ENCODE measurements at places on chromosomes 5 and 9. TPM values are rescaled to one million over a fixed set of nuclear protein-coding genes. Genes with fewer than 3 reads are reported as not detected.
A peak's percentile ranks its signal among the peaks of the same experiment; 100 is the strongest.

The BTNL8 gene
- total RNA-seq: not detected

- no peak for DNase-seq
Measured at GRCh38 chr9:137972988-137973470, 95.4 kb downstream of the CACNA1B start.

GRCh38 chr9:94213511-94214124, 45.5 kb upstream of the ZNF169 start:
- peak; percentile 54 for DNase-seq

- DNase-seq: no peak
Measured at GRCh38 chr9:128091571-128091970, 23.5 kb downstream of the SLC25A25 start.

The PLPP7 gene
- 9.8 TPM for total RNA-seq

The ADAMTSL2 gene
- 6.5 TPM for total RNA-seq

DNA sequence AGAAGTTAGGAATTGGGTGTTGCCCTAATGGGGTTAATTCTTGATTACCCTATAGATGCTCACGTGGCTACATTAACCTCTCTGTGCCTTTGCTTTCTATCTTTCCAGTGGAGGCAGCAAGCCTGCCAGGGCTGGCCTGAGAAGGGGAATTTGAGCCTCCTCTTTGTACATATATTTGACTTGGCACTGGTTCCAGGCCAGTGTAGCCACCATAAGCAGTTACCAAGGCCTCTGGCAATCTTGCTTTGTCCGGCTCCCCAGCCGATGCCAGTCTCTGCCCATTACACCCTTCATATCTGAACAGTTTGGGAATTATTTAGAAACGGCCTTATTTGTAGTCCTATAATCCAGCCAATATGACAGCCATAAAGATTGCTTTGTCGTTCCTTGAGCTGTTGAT, 58.6 kb upstream of the PPARGC1B start:
- DNase-seq: no peak

GRCh38 chr5:39464088-39464487, 39.3 kb upstream of the DAB2 start:
- DNase-seq: no peak

- no peak for DNase-seq
Measured at GRCh38 chr5:54251981-54252380, 58.4 kb downstream of the ARL15 start.

DNA sequence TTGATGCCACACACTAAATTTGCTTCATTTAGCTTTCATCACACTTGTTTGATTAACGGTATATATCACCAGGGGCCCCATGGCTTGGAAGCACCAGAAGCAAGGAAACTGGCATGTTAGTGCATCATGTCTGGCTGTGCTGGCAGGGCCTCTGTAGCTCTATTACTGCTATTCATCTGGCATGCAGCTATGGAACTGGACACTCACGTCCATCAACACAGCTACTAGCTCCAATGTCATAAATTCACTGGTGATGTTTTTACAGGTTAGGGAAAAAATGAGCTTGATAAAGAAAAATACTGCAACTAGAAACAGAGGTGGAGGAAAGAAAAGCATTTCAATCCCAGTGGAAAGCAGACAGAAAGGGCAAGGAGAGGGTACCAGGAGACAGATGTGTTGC, 343.2 kb downstream of the DEPDC1B start:
- DNase-seq: no peak

The NTRK2 gene
- total RNA-seq: 10.2 TPM

DNA sequence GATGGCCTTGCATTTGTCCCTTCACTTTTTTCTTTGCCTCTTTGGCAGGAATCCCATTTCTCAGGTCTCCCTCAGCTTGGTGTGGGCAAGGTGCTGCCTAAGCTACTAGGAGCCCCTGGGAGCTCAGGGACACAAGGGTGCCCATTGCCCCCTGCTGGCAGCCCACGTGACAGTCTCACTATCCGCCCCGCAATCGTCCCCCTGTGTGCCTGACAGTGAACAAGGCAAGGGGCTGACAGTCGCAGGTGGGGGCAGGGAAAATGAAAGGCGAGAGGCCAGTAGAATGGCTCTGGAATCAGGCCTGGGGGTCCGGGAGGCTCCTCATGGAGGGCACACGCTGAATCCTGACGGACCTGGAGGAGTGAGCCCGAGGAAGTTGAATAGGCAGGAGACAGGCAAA, 2.0 kb upstream of the PCDH12 start:
- no peak for DNase-seq

The MYMK gene
- total RNA-seq: not detected

DNA sequence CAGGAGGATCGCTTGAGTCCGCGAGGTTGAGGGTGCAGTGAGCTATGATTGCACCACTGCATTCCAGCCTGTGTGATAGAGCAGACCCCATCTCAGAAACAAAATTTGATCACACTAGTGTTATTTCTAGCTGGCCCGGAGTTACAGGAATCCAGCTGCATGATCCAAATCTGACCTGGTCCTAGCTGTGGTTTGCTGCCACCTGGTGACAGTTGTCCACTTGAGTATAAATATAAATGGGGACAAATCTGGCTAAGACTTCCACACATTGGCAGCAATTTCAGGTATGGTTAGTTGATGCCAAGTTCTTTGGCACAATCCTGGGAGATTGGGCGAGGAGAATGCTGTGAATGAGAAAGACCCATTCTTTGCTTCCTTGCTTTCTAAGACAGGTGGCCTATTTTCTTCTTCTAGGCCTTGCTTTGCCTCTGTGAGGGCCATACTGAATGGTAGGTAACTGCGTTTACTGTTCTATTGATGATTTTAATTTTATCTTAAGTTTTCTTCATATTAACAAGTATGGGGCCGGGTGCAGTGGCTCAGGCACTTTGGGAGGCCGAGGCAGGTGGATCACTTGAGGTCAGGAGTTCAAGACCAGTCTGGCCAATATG, 35.4 kb downstream of the UBE2R2 start:
- peak; percentile 52 for DNase-seq

The TSLP gene
- total RNA-seq: not detected

DNA sequence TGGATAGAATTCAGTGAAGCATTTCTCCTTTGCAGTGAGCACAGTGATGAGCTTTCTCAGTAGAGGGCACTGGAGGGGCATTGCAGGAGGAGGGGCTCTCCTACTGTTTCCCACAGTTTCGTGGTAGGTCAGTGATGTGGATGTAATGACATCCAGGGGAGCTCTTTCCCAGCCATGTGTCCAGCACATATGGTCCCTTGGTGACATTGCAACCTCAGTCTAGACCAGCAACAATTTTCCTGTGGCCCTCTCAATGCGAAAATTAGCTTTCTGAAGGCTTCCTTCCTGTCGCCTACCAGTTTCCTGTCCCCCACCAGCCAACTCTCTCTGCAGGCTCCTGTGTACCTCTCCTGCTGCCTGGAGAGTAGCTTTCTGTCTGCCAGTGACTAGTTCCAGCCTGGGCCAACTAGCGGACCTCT, 6.9 kb upstream of the PDCL start:
- DNase-seq: no peak

GRCh38 chr5:164475339-164475977, 970.0 kb downstream of the MAT2B start:
- no peak for DNase-seq

- no peak for DNase-seq
Measured at GRCh38 chr5:154721481-154722058, 33.6 kb upstream of the LARP1 start.

The PFN3 gene
- not detected for total RNA-seq

- no peak for DNase-seq
Measured at GRCh38 chr9:27599102-27599869, 26.0 kb upstream of the C9orf72 start.

DNA sequence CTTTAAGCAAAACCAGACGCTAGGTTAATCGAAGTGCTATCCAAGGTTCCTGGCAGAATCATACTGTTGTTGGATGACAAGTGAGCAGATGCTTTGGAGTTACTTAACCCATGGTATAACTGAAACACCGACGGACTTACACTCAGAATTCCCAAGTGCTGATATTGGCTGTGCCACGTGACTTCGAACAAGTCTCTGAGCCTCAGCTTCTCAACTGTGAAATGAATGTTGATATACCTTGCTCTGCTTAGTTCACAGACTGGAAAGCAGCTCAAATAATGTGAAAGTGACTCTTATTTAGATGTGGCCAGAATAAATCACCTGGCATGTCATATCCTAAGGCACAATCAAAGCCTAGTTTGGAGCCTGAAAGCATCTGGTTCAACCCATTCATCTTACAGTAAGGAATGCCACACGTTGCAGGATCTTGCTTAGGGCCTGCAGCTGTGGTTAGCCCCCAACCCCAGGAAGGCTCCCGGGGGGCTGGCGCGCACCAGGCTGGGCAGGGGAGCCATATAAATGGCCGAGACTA, 759 bp downstream of the GEMIN5 start:
- DNase-seq: no peak

All from ovary (tissue), 10 donors.